ENCODE measurements at places on chromosomes 4 and X.

DNA sequence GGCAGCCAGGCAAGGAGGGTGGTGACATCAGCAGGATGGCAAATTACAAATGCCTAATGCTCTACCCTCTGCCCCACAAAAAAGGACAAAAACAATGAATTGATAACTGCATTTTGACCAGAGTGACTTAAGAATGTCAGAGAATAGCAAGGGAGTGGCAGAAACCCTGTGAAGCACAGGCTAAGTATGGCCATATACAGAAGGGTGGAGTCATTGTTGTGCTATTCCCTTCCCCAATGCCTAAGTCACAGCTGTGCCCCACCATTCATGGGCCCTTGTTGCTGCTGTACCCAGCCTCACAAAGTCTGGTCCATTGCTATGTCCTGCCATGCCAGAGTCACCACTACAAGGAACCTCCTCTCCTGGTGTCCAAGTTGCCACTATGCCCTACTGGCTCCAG is 123.1 kb downstream of the NEK1 start:
- DNase-seq, result no peak

DNA sequence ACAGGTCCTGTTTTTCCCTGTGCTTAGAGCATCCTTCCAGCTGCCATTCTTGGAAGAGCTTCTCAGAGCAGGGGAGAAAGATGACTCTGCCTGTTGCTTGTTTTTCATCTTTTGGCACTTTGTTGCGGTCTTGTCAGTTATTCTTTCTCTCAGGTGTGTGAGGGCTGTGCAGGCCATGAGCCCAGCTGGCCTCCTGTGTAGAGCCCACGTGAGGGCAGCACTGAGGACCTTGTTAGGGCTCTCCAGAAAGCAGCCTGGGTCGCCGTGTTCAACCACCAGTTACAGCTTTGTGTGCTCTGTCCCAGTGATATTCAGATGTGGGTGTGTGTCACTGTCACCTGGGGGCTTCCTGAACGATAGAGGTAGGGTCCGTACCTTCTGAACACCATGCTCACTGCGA is 52.8 kb downstream of the NOP14 start:
- DNase-seq, result no peak

- DNase-seq, result no peak
These were observed 280.1 kb upstream of the PPARGC1A start for GRCh38 chr4:24169956-24170355.

DNA sequence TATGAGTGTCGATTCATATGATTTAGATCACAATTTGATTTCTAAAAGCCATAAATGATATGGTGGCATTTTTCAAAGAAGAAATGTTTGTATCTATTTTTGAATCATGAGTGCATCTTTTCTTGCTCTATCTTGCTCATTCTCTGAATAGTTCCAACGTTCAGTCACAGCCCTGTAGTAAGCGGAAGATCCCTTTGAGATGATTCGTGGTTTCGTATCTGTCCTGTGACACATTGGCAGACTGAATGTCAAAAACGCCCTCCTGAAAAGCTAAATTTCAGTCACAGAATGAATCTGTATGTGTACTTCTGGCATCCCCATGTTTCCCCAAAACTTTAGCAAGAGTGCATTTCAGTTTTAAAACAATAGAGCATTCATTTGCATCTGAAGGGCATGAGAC is 1066.9 kb upstream of the TENM3 start:
- no peak for DNase-seq

DNA sequence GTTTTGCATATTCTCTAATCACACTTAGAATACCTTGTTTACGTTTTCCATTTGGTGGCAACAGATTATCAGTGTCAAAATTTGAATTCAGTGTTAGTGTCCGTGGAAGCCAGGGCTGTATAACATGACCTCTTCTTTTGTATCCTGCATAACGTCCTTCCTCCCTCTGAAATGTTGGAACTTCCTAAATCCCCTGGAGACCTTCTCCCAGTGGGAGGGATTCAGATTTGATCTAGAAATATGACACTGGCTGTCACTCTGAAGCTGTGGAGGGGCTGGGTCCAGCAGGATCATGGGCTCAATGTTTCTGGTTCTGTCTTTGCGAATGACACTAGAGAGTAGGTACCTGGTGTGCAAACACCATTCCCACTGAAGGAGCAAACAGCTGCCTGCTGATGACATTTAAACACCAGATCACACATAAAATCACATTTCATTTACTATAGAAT is 850 bp upstream of the CXCL3 start:
- no peak for DNase-seq

DNA sequence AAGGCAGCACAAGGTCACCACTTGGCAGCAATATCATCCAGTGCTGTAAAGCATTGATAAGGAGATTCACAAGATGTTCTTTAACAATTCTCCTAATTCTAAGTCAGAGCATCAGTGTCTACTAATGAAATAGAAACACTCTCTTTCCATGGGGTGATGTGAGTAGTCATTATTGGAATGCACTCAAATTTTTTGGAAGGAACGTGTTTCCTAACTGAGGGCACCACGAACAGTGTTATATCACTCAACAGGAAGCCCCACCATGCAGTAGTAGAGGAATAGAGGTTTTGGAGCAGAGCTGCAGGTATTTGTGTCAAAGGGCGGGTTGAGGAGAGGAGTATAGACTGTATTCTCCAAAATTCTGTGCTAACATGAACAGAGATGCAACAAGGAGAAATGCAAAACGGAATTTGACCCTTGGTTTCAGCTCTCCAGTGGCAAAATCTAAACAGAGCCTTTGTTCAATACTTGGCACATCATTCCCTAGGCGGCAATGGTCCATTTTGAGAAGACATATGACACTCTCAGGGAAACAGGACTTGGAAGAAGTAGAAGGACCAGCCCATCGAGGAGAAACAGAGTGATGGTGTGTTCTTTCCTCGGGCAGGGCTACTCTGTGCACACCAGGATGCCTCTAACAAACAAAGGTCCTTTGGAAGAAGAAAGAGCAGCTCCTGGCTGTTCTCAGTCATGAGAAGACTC is 98.9 kb downstream of the CPEB2 start:
- no peak for DNase-seq

DNA sequence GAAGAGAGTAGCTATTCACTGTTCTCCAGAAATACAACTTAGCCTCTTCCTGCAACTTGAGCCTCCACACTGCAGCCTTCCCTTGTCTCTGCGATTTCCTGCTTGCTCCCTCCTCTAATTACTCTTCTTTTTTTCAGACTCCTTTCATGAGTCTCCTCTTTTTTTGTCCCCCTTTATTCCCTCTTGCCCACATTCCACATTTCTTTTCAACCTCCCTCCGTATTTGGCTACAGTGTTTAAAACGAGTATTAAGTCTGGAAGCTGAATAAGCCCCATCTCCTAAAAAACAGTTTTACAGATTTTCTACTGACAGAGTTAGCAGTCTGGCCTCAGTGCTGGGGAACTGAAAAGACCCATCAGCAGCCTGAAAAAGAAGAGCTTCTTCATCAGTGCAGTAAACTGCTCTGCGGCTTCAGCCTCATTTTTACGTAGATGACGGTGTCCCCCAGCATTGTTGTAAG is 141.5 kb downstream of the TENM3 start:
- DNase-seq, result no peak

- DNase-seq, result no peak
These were observed 825.8 kb upstream of the LCORL start for GRCh38 chr4:18847249-18847890.

- no peak for DNase-seq
These were observed 102.5 kb downstream of the LARP7 start for GRCh38 chr4:112739442-112739841.

GRCh38 chrX:11267425-11267824 is 25.8 kb upstream of the AMELX start:
- DNase-seq, result no peak

DNA sequence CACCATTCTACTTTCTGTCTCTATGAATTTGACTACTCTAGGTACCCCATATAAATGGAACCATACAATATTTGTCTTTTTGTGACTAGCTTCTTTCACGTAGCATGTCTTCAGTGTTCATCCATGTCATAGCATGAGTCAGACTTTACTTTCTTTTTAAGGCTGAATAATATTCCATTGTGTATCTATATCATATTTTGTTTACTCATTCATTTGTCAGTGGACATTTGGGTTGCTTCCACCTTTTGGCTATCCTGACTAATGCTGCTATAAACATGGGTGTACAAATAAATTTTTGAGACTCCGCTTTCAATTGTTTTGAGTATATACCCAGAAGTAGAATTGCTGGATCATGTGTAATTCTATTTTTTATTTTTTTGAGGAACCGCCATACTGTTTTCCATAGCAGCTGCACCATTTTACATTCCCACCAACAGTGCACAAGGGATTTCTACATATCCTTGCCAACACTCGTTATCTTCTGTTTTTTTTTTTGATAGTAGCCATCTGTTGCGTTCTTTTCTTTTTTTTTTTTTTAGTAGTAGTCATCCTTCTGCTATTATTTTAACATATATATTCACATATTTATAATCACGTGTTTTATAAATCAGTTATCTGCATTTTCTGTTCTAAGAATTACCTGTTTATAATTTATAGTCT is 158.0 kb upstream of the MED14 start:
- DNase-seq, result no peak

- no peak for DNase-seq
These were observed 27.9 kb downstream of the TNIP2 start for GRCh38 chr4:2728221-2728620.

GRCh38 chr4:182647646-182648300 is 269.4 kb downstream of the DCTD start:
- DNase-seq, result no peak

- no peak for DNase-seq
These were observed 217.7 kb upstream of the CENPE start for GRCh38 chr4:103415801-103416200.

- no peak for DNase-seq
These were observed 681.2 kb downstream of the PDHA2 start for GRCh38 chr4:96521046-96521536.

GRCh38 chr4:186192066-186192612 is 772 bp downstream of the CYP4V2 start:
- no peak for DNase-seq

- no peak for DNase-seq
These were observed 692.8 kb upstream of the TENM3 start for GRCh38 chr4:181550381-181550780.

GRCh38 chrX:69156638-69157037 is 8.6 kb downstream of the PJA1 start:
- no peak for DNase-seq

GRCh38 chr4:138898282-138898681 is 117.3 kb upstream of the NOCT start:
- no peak for DNase-seq

DNA sequence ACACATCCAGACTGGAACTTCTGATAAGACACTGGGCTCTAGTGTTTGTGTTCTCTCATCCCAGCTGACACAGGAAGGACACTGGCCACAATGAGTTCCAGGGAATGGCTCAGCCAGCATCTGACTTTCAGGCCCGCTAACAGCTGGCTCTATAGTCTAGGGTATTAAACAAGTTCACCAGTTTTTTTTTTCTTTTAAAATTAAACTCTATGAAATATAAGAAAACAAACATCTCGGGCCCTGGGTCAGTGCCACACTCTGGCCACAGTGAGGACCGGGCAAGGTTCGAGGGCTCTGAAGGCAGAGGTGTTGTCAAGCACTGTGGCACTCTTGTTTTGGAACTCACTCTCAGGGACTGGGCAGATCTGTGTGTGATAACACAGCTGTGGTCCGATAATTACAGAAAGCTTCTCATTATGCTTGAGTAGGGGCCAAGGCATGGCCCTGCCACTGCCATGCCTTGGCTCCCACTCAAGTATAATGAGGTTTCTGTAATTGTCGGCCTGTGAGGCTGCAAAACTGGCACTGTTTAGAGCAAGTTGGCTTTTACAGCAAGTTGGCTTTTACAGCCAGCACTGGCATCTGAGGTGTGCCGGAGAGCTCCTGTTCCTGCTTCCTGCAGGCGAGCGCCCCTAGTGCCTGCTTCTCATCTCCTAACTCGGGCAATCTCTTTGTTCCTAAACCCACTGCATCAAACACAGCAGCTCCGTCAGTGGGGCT is 62.8 kb downstream of the PPP1R2C start:
- peak; percentile 69 for DNase-seq

DNA sequence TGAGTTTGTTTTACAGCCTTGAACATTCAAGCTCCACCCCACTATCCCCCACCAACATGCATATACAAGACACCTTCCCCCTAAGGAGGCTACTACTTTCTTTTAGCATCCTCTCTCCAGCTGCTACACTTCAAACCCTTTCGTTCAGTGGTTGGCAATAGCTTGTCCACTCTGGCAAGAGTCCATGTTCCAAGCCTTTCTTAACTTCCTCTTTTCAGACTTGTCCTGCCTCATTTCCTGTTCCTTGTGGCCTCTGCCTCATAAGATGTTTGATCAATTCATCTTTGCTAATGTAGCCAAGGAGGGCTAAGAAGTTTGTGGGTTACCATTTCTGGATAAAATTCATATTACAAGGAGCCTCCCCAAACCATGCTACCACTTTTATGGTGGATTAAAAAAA is 20.8 kb upstream of the ZCCHC12 start:
- DNase-seq, result peak; percentile 57

- no peak for DNase-seq
These were observed 29.7 kb downstream of the FAM53A start for GRCh38 chr4:1654216-1654955.

DNA sequence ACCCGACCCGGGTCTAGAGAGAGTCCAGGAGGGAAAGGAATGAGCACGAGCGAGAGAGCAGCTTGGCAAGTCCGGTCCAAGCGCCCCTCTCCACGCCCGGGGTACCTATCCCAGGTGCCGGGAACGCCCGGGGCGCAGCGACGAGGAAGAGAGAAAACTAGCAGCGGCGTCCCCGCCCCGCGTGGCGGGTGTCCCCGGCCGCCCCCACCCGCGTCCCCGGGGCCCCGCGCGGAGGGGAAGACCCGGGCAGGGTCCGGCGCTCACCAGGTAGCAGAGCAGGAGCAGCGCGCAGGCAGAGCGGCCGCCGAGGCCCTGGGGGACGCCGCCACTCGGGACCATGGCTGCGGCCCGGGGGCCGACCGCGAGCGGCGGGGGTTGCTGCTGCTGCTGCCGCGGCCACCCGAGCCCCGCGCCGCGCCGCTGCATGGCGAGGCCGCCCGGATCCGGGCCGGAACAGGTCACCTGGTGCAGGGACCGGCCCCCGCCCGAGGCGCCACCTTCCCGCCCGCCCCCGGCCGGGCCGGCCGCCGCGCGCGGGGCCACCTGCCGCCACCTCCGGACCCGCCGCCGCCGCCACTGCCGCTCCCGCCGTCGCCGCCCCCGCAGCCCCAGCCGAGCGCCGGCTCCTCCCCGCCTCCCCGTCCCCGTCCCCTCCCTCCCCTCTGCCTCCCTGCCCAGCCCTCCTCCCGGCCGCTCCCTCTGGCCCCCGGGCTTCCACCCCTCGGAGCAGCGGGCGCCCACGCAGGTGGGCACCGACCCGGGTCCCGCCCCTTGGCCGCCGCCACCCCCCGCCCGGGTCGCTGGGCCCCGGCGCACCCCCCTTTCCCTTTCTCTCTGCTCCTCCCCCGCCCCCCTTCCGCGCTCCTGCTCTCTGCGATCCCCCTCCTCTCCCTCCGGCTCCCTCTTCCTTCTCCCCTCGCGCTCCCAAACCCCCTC is at the start of gene SEL1L3:
Gene SEL1L3, minus strand, starts transcription at position 578 of the 936 bp plus-strand sequence. Its CDS starts 152 bp downstream, at position 426.
- DNase-seq, result peak; percentile 61

DNA sequence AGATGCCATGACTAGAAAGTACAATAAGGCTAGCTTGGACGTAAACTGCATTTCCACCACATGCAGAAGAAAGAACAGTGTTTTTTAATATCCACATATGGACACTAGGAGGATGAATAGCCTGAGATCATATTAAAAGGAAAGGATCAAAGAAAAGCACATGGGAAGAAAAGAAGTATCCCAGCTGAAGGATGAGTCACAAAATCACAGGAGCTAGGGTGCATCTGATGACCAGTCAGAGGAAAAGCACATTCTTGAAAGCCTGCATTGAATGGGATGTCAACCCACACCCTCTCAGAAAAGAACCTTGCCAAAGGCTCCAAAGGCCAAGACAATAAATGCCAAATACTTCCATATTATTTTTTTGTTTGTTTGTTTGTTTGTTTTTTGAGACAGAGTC is 56.8 kb upstream of the PRDX4 start:
- no peak for DNase-seq
